ENCODE measurements at places on chromosomes 6 and 20.

DNA sequence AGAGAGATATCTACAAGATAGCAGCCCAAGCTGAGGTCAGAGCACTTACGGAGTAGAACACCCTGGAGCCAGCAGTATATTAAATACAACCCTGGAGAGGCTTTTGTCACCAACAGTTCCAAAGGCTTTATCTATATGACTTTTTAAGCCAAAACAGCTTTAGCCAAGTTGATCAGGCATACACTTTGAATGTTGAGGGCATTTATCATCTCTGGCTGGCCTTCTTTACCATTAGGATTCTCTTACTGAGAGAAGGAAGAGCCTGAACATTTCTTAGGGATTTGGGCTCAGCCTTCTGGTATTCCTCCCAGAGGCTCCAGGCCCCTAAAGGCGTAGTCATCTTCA is 161.3 kb upstream of the RIMS1 start:
- DNase-seq = no peak

GRCh38 chr20:18380908-18381529 is 85.8 kb downstream of the DZANK1 start:
- no peak for DNase-seq

- DNase-seq = peak; percentile 91
These were observed 143.7 kb upstream of the PTPN1 start for GRCh38 chr20:50366270-50367103.

DNA sequence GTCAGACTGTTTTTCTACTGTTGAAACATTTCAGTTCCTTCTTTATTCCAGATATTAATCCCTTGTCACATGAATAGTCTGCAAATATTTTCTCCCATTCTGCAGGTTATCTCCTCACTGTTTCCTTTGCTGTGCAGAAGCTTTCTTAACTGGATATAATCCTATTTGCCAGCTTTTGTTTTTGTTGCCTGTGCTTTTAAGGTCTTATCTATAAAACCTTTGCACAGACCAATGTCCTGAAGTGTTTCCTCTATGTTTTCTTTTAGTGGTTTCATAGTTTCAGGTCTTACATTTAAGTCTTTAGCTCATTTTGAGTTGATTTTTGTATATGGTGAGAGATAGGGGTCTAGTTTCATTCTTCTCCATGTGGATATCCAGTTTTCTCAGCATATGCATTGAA is 19.2 kb downstream of the NCOA6 start:
- no peak for DNase-seq

DNA sequence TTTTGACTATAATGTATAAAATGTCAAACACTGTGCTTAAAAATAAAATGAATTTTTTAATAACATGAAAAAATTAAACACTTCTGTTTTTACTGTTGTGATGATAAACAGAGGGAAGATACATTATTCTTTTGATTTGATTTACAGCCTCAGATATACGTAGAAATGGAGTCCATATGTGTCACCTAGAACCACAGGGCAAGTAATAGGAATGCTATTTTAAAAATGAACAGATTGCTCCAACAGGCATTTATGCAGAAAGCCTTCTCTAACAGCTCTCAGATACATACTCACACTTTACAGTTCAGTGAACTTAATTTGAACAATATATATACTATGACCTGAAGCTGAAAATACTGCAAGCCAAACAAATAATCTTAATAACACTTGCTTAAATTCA is 1551.0 kb downstream of the GRIK2 start:
- no peak for DNase-seq

DNA sequence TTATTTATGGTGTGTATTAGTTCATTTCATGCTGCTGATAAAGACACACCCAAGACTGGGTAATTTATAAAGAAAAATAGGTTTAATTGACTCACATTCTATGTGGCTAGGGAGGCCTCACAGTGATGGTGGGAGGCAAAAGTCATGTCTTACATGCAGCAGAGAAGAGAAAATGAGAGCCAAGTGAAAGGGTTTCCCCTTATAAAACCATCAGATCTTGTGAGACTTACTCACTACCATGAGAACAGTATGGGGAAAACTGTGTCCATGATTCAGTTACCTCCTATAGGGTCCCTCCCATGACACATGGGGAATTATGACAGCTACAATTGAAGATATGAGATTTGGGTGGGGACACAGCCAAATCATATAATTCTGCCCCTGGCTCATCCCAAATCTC is 150.0 kb upstream of the AHI1 start:
- no peak for DNase-seq

DNA sequence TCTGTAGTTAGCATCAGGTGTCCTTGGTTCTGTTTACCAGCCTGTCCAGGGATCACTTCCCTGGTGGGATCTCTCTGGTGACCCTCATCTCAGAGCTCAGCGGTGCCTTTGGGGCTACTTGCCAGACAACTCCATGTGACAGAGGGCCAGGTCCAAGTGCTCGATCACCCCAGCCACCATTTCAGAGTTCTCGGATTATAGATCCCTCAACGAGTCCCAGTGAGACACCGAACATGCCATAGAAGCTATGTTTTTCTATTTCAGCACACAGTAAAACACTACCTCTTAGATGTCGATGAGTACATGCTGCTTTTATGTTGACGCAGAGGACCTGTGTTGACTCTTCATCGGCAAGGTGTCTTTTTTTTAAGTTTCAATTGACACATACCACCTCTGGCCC is 170.1 kb upstream of the AKAP12 start:
- DNase-seq = no peak

GRCh38 chr20:1001911-1002681 is at the start of gene RSPO4:
RSPO4 (minus strand) TSS chr20:1002311; CDS start chr20:1002164, 147 bp downstream.
- DNase-seq = no peak

- DNase-seq = no peak
These were observed 30.5 kb downstream of the QRSL1 start for GRCh38 chr6:106659859-106660258.

DNA sequence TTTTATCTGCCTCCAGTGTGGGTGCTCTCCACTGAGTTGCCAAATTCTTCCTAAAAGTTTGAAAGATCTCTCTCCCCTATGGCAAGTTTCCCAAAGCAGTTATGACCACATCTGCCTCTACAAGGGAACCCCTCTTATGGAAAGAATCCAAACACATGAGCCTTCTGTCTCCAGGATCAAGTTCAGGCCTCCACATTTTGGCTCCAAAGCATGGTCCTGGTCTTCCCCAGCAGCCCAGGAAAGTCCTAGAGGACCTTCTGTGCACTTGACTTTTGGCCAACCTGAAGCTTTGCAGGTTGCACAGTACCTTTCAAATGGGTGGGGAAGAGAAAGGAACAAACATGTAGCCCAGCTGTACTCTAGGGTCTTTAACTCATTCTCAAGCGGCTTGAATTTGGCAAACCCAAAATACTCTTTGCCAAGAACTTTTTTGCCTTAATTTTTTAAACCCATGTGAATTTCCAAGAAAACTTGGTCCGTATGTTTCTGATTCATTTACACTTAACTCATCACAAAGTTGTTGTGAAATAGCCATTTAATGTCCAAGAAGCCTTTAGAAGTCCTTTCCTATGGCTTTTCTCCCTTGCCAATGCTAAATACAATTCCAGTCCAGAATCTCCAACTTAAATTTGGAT is 240.1 kb upstream of the TBX18 start:
- no peak for DNase-seq

GRCh38 chr6:106747139-106747538 is 117.8 kb downstream of the QRSL1 start:
- DNase-seq = no peak

DNA sequence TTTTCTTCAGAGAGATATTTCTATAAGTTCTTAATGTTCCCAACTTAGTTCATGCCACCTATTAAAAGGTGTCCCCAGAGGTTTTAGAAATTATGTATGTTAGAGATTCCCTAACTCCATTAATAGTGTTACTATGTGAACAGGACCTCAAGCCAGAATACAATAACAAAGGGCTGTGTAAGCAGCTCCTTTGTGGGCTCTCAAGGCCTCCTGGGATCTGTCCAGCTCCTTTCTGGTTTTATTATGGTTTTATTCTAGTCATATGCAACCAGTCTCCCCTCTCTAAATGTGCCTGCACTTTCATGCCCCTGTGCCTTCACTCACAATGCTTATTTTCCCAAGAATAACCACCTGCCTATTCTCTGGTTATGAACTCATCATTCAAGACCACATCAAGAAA is 22.7 kb downstream of the NRSN1 start:
- DNase-seq = no peak

GRCh38 chr20:59673288-59673997 is 69.1 kb downstream of the PHACTR3 start:
- DNase-seq = no peak

GRCh38 chr6:135054226-135054568 is 425 bp downstream of the HBS1L start:
- no peak for DNase-seq

DNA sequence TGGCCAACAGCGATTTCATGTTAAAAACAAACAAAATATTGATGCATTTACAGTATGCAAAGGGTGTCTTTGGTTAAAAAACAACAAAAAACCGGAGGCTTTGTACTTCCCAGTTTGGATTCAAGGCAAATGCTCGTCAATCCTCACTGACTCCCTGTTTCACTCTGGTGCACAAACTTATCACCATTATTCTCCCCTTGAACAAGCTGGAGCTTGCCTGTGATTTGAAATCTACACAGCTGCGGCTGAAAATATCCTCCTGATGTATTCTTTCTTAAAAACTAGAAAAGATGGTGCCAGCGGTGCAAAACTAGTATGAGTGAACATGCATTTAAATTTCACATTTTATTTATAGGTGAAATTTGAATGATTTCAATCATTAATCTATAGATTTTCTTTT is 3.3 kb downstream of the PERP start:
- DNase-seq = no peak

- no peak for DNase-seq
These were observed 73.9 kb downstream of the MDN1 start for GRCh38 chr6:89745716-89746115.

DNA sequence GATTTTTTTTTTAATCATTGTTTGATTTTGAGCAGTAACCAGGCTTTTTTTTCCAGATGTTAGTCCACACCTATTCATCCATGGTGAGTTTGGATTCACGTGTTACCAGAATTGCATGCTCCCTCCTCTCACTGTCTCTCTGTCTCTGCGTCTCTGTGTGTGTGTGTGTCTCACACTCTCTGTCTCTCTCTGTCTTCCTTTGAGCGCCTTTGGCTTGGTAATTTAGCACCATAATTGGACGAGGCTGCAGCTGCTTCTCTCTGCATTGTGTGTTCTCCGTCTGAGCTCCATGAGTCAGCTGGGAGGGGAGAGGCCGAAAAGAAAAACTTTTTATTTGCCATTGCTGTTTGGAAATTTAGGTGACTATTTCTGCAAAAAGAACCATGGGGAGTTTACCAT is 3.4 kb downstream of the TFAP2B start:
- no peak for DNase-seq

GRCh38 chr6:28974505-28974904 is 30.6 kb downstream of the ZNF311 start:
- DNase-seq = no peak

DNA sequence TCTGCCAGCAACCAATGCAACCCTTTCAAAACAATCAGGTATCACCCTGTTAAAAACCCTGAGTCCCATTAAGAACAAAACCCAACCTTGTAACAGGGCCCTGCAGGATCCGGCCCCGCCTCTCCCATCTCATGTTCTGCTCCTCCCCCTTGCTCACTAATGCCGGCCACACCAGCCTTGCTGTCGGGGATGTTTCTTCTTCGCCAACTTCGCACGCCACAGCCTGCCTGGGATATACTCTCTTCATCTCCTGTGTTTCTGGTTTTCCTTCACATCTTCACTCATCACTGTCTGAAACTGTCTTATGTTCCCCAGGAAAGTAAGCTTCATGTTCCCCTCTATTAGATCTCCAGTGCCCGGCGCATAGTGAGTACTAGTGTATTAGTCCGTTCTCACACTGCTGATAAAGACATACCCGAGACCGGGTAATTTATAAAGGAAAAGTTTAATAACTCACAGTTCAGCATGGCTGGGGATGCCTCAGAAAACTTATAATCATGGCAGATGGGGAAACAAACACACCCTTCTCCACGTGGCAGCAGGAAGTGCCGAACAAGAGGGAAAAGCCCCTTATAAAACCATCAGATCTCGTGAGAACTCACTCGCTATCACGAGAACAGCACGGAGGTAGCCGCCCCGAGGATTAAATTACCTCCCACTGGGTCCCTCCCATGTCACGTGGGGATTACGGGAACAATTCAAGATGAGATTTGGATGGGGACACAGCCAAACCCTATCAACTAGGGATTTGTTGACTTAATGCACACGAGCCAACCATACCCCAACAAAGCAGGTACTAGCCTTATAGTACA is 5.1 kb downstream of the TP53RK start:
- DNase-seq = peak; percentile 86

GRCh38 chr6:35611240-35611639 is 77.5 kb downstream of the FKBP5 start:
- DNase-seq = peak; percentile 34

DNA sequence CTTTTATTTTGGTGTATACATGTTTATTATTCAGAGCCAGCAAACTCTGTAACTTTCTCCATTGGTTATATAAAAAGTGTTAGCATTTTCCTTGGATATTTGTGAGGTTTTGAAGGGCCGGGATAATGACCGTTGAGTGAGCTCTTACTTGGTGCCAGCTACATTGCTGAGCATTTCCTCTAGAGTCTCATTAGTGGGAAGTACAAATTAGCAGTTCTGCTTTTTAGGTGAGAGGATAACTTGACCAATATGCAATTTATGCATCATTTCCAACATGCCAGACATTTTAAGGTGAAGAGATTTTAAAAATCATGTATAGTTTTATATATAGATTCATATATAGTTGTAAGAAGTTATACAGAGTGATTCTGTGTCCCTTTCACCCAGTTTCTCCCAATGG is 84.3 kb downstream of the CARMIL1 start:
- DNase-seq = no peak

DNA sequence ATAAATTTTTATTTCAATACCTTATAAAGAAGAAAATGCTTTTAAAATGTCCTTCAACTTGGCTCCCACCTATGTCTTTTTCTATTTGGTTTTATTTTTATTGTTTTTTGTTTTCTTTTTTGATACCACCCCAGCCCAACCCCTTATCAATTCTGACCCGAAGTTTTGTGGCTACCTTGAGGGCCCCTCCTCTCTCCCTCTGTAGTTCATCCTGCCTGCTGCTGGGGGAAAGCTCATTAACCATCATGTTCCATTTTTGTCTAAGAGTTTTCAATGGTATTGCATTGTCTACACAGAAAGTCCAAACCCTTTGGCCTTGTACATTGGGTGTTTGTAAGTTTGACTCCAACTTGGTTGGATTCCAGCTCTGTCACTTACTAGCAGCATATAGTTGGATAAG is 5.3 kb upstream of the CSNK2A1 start:
- no peak for DNase-seq

DNA sequence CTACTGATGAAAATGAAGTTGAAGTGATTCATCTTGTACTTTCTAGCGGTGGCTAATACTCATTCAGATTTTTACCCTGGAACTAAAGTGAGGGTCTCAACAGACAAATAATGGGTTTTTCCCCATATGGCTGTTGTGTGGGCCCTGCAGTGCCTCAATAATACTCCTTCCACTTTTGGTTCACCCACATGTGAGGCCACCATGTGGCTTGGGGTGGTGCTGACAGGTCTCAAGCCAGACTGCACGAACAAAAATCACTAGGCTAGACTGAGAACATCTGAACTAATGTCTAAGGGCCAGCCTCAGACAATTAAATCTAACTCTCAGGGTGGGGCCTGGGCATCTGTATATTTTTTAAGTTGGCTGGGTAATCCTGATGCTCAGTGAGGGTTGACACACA is 7.9 kb upstream of the COL12A1 start:
- no peak for DNase-seq

GRCh38 chr6:159718634-159719033 is 8.7 kb upstream of the WTAP start:
- no peak for DNase-seq

Measured in RPMI7951 (cell line).